ENCODE measurements at places on chromosomes 5 and 9.

DNA sequence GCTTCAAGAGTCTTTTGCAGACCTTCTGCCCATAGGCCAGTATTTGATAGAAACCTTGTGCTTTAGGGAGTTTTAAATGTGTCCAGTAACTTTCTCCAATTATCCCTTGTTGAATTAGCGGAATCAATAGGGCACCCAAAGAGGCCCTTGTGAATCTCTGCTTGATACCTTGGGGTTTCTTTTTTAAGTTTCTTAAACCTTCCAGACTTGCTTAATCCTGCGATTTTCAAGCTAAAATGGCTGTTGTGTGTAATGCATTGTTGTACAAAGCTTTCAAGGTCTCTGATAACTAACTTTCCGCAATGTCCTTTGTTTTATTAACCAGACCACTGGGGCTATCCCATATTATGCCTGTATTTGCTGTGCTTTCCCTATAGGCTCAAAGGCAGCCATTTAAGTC, 577.4 kb upstream of the RORB start:
- DNase-seq, result no peak

- no peak for DNase-seq
These were observed 67.4 kb downstream of the CARTPT start for GRCh38 chr5:71786337-71787055.

DNA sequence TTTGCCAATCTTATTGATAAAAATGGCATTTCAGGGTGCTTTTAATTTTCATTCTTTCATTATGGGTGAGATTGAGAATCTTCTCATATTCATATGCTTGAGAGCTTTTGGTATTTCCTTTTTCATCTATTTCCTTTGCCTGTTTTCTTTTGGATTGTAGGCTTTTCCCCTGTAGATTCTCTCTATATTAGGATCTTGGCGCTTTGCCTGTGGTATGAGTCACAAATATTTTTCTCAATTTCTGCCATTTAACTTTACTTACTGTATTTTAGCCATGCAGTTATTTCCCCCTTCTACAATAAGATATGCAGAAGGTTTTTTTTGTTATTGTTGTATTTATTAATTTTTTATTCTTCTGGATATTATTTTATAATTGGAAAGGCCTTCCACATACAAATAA, 21.5 kb upstream of the KLF9 start:
- DNase-seq, result no peak

GRCh38 chr5:150295172-150295634, 5.6 kb upstream of the CAMK2A start:
- no peak for DNase-seq

DNA sequence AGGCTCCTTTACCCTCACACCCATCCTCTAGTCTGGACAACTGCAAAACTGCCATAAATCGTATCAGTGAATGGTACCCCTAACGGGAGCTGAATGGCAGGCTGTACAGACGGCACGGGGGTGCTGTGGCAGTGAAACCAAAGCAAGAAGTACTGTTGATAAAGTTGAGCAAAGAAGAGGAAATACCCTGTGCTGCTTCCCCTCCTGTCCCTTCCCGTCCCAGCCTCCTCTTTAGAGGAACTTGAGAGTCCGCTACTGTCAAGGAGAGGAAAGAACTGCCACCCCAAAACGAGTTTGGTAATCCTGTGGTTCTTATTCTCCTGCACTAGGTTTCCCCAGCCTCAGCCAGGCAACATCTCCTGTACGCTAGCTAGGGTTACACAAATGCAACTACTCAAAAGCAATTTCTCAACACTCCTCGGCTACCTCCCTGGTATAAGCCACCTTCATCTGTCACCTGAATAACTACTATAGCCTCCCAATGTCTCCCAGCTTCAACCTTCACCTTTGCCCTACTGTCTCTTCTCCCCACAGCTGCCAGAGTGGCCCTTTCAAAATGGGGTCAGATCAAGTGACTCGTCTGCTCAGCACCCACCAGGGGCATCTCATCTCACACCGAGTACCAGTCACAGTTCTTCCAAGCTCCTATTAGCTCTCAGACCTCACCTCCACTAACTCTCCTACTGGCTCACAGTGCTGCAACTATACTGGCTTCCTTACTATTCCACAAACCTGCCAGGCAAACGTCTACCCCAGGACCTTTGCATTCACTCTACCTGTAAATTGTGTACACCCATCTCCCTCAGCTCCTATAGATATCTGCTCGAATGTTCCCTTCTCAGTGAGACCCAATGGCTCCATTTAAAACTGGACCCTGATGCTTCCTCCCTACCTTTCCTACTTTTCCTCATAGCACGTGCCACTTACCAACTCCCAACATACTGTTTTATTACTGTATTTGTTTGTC, 4.1 kb downstream of the GLRX start:
- DNase-seq, result no peak

GRCh38 chr9:32571969-32572899, 725 bp downstream of the NDUFB6 start:
- DNase-seq, result peak; percentile 74

- no peak for DNase-seq
These were observed 388.3 kb downstream of the NR2F1-AS1 start for GRCh38 chr5:93192683-93193082.

DNA sequence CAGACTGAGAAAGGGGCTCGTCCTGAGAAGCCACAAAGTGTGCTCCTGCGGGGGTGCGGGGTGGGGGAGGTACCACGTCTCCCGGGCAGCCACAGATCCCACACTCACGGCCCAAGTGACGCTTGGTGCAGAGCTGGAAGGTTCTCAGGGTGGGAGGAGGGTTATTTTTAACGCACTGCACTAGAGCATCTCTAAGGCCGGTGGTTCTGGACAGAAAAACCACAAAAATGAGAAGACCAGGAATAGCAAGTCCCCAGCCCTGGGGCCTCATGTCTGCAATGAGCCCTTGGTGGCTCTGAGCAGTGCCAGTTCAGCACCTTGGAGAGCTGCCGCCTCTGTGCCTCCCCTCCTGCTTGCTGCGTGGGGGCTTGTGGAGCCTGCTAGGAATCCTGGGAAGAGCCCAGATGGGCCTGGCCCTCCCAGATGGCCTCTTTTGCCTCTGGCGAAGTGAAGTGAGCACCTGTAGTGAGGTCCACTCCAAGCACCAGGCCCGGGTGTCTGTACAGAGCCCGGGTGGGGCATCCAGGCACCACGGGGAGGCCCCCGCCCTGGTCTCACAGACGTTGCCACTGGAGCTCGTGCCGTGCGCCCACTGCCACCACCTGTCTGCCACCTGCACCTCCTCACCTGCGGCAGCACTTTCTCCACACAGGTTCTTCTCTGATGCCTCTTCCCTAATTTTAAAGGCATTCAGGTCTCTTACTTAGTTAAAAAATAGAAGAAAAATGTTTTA, 48.9 kb upstream of the CACNA1B start:
- no peak for DNase-seq

DNA sequence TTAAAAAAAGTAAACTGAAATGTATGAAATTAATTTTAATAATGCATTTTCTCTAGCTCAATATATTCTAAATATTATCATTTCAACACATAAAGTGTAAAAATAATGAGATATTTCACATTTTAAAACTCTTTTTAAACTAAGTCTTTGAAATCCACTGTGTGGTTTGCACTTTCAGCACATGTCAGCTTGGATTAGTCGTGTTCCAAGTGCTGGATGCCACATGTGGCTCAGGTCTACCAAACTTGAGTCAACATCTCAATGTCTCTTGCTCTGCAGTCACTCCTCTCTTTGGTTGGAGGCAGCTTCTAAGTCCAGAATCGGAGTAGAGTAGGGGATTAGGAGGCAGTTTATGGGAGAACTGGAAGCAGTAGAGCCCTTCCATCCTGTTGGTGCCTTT, 173.7 kb upstream of the ANKRD55 start:
- no peak for DNase-seq

- DNase-seq, result no peak
These were observed 233.3 kb downstream of the GAS1 start for GRCh38 chr9:86713970-86714369.

- DNase-seq, result no peak
These were observed 159.6 kb downstream of the ACTL7B start for GRCh38 chr9:108696156-108696555.

DNA sequence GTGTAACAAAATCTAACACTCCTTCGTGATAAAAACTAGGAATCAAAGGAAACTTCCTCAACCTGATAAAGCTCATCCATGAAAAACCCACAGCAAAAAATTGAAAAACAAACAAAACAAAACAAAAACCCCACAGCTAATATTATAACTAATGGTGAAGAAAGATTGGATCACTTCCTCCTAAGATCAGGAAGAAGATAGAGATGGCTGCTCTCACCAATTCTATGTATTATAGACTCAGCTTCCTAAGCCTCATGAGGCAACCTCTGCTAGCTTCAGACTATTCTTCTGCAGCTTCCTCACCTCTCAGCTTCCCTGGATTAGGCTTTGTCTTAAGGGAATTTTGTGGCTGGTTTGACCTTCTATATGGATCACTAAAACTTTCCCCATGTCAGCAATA, 40.1 kb downstream of the PHAX start:
- DNase-seq, result no peak

- DNase-seq, result no peak
These were observed 169.7 kb downstream of the ARHGAP26 start for GRCh38 chr5:142939884-142940283.

DNA sequence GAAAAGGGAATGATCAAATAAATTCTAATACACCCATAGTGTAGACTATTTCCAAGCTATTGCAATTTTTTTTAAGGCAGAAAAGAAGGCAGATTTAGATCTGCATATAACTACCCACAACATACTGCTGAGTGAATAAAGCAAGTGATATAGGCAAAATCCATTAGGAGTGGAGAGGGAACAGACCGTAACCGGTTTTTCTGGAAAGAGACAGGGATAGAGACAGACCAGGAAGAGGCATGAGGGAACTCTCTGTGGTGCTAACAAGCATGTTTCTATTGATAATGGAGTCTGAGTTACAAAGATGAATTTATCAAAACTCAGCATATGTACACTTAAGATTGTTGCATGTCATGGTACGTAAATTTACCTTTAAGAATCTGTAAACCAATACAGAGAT, 14.5 kb downstream of the ZDHHC21 start:
- no peak for DNase-seq

- DNase-seq, result no peak
These were observed 1458.8 kb upstream of the ACO1 start for GRCh38 chr9:30925635-30926034.

DNA sequence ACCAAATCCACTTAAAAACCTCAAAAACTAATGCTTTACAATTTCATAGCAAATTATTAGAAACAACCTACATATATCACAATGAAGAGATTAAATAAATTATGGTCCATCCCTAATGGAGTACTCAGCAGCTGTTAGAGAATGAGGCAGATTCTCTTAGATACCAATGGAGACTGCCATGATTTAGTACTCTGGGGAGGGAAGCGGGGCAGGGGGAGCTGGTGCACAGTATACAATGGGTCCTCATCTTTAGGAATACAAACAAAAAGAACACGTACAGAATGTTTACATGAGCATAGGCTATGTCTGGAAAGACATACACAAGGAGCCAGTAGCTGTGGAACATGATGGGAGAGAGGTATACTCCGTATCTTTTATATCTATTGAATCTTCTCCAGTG, 2.0 kb downstream of the LIFR start:
- DNase-seq, result no peak

- no peak for DNase-seq
These were observed 102.3 kb downstream of the ENC1 start for GRCh38 chr5:74538206-74538661.

DNA sequence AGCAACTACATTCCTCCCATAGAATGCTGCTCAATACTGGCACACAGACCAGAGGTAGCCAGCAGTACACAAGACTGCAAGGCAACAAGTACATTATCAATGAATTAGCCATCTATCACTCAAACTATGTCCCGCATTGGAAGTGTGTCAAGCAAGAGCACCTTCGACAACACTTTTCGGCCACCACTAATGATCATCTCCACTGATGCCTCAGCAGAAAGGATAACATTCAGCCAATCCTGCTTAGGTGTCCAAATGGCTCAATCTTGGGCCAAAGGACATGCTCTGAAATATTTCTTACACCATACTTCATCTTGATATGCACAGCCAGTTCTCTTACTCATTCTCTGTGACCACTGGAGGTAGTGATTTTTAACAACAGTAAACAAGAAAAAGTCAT, 25.0 kb downstream of the SKP1 start:
- no peak for DNase-seq

DNA sequence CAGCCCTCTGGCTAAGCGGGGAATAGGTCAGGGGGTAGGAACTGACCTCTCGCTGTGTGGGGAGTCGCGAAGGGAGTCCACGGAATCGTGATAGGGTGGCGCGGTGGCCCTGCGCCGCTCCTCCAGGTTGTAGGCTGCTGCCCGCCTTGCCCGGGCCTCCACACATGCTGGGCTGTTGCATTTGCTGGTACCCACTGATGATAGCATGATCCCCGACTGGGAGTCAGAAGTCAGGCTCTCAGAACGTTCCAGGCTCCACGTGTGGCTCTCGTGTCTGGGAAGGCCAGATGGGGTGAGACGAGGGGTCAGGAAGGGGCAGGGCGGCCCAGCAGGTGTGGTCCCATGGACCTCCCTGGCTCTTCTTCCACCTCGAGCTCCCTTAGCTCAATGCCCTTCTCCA, 56.0 kb downstream of the PSD2 start:
- DNase-seq, result no peak

GRCh38 chr5:16454686-16455085, 10.9 kb downstream of the ZNF622 start:
- no peak for DNase-seq

DNA sequence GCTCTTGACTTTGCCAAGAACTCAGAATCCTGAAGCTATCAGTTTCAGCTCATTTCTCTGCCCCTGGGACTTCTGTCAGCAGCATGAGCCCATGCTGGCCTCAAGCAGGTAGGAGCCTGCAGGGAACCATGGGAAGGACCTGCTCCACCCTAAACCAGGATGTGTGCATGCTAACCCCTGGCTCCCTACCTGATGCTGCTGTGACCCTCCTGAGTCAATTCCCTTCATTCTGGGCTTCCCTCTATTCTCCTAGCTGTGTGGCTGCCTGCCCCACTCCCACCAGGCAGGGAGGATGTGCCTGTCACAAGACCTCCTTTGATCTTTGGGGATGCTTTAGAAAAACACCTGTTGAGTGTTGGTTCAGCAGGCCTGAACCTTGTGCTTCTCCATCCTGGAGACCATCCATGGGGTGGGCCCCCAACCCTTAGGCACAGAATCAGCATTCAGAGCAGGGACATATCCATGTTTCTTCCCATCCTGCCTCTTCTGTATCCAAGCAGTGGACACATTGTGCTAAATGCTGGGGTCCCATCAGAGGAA, 117.1 kb upstream of the CCL21 start:
- no peak for DNase-seq

DNA sequence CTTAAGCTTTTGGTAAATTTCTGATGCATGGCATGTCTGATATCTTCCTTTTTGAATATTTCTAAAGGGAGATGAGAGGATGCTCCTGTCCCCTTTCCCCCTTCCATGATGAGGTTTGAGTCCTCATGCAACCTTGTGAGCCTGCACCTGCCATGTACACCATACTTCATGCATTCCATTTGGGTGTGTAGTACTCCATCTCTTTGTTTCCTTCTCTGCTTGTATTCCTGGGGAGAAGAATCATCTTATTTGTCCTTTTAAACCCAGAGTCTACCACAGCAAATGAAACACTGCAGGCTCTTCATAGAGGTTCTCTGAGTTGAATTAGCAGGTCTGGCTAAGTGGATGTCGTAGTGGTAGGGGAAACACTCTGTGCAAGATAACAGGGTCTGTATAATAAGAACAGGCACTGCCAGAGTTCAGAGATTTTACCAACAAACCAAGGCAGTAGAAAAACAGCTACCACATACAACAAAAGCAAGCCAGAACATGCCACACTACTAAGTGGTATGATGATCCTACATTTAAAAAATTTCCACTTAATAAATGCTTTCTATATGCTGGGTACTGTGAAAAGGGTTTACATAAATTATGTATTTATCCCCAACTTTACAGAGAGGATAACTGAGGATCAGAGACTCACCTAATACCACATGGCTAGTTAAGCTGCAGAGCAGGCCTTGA, 439.8 kb upstream of the GRIA1 start:
- no peak for DNase-seq

- DNase-seq, result no peak
These were observed 776.0 kb upstream of the ACO1 start for GRCh38 chr9:31608416-31608815.
